CD4-positive, alpha-beta T cell treated with Interleukin-6 for 4 hours (primary cell): ENCODE measurements at places on chromosomes 6 and 20.

DNA sequence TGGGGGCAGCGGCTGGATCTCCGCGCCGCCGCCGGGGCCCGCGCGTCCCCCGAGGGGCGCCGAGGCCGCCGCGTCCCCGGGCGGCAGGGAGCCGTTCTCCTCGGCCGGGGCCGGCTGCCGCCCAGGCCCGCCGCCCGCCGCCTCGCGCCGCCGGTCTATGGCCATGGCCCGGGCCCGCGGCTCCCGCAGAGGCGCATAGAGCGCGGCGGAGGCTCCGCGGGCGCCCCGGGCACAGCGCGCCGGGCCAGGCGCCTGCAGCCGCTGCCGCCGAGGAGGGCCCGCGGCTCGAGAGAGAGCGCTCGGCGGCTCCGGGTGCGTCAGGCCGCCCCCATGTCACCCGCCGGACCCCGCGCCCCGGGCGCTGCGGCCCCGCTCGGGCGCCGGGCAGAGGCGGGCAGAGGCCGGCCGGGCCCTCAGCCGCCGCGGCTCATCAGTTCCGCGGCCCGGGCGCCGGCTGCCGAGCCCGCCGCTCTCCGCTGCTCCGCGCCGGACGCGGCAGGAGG lies 404 bp downstream of the SLC22A23 start:
- DNase-seq = no peak

DNA sequence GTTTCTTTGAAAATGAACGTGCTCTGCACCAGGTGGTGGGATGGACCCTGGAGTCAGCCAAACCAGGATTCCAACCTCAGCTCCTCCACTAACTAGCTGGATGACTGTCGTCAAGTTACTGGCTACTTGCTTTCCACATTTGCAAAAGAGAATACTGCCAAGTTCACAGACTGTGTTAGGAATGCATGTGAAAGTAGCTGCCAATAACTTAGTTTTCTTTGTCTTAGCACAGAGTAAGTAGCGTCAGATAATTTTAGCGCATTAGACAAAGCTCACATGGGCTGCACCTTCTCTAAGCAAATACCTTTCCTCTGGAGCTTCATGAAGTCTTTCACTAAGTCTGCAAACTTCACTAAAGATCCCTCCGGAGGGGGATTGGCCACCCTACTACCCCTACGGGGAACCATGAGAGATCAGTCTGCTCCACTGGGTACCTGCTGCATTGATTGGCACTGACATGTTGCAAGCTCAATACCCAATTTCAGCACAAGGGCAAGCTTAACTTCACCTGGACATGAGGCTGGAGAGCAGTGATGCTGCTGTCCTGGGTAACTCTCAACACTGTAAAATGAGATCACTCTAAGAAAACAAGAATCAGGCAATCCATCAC lies 113.9 kb downstream of the MBOAT1 start:
- DNase-seq = no peak

GRCh38 chr6:146357578-146358430 lies 185.8 kb upstream of the RAB32 start:
- DNase-seq = no peak

DNA sequence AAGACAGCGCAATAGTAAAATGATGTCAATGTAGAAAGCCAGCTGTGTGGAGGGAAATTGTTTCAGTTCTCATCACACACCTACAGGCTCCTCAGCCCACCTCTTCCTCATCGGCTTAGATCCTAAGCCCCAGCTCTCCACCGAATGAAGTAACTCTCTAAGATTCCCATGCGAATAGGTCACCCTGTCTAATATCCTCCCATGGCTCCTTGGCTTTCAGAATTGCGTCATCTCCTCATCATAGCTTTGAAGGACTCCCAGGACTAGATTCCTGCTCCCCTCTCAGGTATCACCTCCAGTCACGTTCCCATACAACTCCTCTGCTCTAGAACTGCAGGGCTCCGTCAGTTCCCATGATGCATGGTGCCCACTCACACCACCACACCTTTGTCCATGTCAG lies 16.2 kb upstream of the SLC22A16 start:
- DNase-seq = no peak

GRCh38 chr6:106145144-106145543 lies 59.0 kb downstream of the PRDM1 start:
- no peak for DNase-seq

GRCh38 chr20:20404633-20405032 lies 36.7 kb downstream of the INSM1 start:
- DNase-seq = no peak

DNA sequence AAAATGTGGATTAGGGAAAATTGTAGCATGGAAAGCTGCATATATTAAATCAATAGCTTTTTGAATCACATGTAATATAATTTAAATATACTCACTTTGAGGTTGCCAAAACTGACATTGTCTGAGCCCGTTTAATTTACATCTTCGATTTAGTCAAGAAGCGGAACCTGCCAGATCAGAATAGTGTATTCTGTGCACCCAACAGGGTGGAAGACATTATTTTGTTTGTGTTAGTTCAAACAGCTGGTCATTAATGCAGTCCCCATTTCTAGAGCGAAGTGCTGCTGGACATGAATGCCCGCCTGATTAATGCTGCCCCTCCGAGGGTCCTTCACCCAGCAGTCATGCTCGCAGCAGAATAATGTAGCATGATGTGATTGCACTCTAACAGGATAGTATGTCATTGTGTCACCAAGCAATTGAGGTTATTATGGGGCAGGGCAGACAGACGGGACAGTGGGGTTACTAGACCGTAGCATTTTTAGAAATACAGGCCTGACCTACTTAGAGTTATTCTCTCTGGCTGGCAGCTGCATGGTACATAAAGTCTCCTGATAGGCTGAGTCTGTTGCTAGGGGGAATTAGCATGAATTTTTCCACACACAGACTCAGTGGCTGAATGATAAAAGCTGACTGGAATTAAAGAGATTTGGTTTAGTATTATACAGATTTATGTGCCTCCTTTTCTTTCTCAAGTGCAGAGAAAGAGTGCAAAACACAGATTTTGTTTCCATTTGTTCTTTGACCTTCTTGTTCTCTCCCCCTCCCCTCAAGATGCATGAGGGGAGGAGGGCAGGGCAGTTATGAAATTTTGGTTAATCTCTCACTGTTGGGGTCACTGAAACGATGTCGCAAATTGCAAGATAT lies 147.1 kb downstream of the PRL start:
- DNase-seq = no peak

DNA sequence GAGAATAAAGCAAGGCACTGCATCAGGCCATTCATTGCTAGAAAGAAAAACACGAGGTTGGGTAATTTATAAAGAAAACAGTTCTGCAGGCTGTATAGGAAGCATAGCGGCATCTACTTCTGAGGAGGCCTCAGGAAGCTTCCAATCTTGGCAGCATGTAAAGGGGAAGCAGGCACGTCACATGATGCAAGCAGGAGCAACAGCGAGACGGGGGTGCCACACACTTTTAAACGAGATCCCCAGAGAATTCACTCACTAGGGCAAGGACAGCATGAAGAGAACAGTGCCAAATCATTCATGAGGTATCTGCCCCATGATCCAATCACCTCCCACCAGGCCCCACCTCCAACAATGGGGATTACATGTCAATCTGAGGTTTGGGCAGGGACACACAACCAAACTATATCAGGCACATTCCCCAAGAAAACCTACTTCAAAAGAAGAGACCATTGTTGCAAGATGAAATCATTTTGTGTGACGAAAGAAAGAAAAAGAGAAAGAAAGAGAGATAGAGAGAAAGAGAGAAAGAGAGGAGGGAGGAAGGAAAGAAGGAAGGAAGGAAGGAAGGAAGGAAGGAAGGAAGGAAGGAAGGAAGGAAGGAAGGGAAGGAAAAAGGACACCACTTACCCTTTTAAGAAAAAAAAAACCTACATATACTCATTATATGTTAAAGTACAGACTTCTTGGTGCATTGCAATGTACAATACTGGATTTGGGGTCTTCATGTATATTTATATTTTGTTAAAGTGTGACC lies 95.9 kb upstream of the PLEKHG1 start:
- DNase-seq = no peak

DNA sequence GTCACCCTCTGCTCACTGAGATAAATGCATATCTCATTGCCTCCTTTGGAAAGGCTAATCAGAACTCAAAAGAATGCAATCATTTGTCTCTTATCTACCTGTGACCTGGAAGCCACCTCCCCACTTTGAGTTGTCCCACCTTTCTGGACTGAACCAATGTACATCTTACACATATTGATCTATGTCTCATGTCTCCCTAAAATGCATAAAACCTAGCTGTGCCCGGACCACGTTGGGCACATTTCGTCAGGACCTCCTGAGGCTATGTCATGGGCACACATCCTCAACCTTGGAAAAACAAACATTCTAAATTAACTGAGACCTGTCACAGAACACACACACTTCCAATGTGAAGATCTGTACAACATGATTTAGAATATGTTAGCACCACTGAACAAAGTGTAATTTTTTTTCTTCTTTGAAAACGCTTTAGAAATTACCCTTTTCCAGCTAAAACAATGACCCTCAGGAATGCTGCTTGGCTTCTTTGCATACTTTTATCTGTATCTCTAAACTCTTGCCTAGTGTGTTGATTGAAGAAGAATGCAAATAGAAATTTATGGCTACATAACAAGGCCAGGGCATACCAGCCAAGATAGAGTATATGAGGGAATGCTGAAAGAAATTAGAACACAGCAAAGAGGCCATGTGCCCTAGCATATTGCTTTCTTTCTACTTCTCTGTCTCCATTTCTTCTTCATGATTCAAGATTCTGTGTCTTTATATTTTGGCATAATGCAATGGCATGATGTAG lies 84.6 kb upstream of the DST start:
- no peak for DNase-seq

- DNase-seq = no peak
These were observed 5.4 kb upstream of the ZNFX1 start for GRCh38 chr20:49283176-49283702.

DNA sequence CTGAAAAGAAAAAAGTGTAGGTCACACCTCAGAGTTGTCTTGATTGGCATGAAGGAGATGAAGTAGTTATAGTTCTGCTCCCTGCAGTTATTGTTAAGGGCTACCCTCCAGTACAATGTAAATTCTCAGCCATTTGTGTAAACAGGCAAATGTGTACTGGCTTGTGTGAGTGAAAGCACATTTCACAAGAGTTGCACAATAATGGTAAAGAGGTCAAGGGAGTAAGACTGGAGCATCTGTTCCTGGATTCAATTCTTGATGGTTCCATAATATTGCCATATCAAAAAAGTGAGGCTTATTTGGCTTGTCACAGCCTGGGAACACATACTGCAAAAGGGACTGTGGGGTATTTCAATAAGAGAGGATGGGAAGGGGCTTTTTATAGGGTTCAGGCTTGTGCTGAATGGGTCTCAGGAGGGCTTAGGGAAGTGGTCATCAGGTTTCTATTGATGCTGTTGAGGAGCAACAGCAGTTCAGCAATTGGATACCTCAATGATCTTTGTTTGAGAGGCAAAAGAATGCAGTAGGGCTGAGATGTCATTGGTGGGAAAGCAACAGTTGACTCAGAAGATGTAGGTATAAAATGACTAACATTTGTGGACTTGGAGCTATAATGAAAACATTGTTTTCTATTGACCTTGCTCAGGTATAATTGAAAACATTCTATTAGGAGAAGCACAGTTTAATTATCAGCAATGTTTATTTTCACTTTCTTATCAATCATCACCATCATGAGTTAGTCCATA lies 402.6 kb downstream of the BCKDHB start:
- DNase-seq = no peak

DNA sequence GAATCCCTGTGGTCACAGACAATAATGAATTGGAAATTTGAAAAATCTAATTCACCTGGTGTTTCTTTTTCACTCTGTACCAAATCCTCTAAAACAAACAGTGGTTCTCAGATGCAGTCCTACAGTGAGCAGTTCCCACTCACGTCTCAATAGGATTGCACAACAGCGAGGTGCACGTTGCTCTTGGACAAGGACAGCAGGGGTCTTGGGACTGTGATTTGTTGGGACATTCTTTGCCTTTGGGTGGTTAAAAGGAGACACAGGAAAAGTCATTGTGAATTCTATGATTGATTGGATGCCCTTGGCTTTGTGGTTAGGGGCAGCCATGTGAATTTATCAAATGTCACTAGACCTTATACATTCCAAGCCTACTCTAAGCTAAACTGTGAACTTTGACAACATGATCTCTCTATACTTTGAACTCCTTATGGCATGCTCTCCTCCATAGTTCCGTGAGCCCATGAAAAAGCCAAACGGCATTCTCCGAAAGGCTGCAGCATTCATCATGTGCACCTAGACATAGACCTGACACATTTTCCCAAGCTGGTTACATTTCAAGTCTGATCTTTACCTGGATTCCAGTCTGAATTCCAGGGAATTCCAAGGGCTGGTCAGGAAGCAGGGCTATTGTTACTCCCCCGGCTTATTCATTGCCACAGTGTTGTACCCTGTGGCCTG lies 647 bp downstream of the UNC93A start:
- DNase-seq = no peak

GRCh38 chr6:149093643-149094042 lies 223.9 kb upstream of the TAB2 start:
- no peak for DNase-seq
